RKO (cell line): ENCODE measurements at places on chromosomes 7 and 10.

GRCh38 chr10:43904301-43904700 is 255.6 kb upstream of the ZNF32 start:
- DNase-seq = no peak

DNA sequence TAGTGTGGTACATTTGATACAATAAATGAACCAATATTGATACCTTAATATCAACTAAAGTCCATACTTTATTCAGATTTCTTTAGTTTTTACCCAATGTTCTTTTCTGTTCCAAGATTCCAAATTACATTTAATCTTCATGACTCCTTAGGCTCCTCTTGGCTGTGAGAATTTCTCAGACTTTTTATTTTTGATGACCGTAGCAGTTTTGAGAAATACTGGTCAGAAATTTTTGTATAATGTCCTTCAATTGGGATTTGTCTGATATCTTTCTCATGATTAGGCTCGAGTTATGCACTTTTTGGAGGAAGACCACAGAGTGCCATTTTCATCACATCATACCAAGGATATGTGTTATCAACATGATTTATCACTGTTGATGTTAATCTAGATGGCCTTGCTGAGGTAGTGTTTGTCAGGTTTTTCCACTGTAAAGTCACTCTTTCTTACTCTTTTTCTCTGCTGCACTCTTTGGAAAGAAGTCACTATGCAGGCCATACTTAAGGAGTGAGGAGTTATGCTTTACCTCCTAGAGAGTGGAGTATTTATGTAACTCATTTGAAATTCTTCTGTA is 12.9 kb upstream of the ENTPD1 start:
- no peak for DNase-seq

DNA sequence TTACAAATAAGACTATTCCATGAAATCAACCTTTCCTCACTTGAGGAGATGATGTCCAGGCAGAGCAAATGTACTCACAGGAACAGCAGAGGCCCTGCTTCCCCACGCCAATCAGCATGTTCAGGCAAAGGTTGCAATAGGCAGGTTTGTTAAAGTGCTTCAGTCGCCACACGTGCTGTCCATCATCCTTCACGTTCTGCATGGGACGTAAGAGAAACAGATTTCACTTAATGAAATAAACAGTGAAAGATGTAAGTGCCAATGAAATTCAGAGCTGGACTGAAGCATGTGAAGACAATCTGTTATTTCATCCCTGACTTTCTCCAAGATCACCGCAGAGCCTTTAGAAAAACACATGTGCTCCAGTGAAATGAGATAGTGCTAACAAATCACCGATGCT is 217.4 kb downstream of the DGKB start:
- no peak for DNase-seq

- no peak for DNase-seq
These were observed 35.8 kb downstream of the RBM17 start for GRCh38 chr10:6124666-6125065.

GRCh38 chr7:83925860-83926259 is 268.7 kb downstream of the SEMA3A start:
- no peak for DNase-seq

- no peak for DNase-seq
These were observed 78.9 kb downstream of the SVIL start for GRCh38 chr10:29555746-29556481.

DNA sequence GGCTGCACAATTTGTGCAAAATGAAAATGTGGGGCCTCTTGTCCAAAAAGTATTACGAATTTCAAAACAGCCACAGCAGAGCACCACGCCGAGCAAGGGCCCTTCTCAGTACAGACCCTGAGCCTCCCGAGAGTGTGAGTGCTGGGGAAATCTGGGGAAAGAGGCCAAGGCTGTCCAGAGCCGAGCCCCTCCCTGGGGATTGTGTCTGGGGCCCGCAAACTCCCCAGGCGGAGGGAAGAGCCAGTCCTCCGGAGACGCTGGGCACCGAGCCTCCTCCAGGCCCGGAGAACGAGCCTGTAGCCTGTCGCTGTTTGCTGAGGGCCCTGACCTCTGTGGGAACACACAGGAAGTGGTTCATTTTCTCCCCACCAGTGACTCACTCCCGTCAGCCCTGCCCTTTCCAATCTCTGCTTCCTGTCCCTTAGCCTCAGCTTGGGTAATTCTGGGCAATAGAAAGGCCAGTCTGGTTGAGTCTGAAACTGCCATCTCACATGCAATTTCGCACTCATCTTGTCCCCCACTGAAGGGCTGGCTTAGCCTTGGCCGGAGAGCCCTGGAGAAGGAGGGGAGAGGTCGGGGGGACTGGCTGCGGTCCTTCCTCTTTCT is 19.5 kb upstream of the GNA12 start:
- DNase-seq = peak; percentile 97

DNA sequence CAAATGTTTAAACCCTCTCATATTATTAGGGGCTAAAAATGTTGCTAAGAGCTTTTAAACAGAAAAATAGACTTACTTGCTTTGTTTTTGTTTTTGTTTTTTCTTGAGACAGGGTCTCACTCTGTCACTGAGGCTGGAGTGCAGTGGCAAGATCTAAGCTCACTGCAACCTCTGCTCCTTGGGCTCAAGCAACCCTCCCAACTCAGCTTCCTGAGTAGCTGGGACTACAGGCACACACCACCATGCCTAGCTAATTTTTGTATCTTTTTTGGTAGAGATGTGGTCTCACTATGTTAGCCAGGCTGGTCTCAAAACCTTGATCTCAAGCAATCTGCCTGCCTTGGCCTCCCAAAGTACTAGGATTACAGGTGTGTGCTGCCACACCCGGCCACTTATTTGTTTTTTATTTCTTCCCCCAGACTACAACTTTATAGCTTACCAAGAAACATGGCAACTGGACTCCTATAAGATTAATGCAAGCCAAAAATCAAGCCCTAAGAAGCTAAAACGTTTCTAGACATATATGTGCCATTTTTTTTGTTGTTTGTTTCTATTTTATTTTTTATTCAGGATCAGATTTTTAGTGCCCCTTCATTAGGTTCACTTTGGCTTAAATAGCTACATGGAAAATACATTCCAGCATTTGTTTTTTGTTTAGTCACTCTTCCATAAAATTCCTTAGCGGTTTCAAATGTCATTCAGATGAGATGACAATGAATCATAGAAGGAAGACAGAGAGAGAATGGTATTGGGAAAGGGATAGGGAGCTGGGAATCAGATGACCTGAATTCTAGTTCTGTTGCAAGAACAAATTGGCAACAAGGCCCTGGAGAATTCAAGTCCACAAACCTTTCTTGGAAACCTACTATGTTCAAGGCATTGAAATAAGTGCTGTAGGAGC is 163.4 kb upstream of the MKLN1 start:
- peak; percentile 89 for DNase-seq

DNA sequence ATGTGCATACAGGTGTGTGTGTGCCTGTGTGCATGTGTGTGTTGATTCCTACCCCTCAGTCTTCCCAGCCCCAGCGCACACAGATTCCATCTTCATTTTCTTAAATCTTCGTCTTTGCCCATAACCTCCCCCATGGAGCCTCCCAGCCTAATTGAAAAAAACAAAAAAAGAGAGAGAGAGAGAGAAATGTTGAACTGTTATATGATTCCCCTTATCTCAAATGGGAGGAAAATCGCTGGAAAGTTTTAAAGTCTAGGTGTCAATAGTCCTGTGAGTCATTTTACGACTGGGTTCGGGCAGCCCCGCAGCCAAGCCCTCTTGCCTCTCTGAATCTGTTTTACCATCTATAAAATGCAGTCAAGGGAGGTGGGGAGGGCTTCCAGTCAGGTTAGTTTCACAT is 60.9 kb downstream of the SPOCK2 start:
- no peak for DNase-seq

GRCh38 chr10:71590781-71591350 is 128.7 kb downstream of the C10orf105 start:
- DNase-seq = no peak

DNA sequence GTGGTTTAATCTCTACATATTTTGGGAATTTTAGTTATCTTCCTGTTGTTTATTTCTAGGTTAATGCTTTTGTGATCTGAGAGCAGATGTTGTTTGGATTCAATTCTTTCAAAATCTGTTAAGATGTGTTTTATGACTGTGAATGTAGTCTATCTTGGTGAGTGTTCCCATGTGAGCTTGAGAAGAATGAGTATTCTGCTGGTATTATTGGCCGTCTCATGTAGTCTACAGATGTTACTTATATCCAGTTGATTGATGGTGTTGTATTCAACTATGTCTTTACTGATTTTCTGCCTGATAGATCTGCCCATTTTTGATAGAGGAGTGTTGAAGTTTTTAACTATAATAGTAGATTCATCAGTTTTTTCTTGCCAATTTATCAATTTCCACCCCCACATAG is 141.4 kb upstream of the FOXP2 start:
- DNase-seq = no peak

- DNase-seq = no peak
These were observed 495.6 kb downstream of the RPS24 start for GRCh38 chr10:78529262-78529661.

DNA sequence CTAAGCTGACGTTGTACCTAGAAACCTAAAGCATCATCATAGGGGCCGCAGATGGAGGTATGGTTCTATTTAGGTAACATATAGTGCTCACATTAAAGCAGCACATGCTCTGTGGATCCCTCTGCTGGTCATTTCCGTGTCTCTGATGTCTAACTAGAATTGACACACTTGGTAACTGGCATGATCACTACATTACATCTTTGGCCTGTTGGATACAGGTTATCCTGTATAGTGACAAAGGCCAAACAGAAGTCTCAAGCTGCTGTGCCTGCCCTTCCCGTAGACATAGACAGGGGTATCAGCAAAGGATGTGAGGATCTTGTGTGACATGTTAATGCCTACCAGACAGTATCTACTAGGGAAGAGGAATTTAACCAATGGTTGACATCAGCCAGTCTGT is 51.2 kb downstream of the KIF5B start:
- DNase-seq = peak; percentile 78

GRCh38 chr10:128712661-128713400 is 586.6 kb upstream of the MKI67 start:
- DNase-seq = no peak

GRCh38 chr7:67313213-67313612 is 316.6 kb downstream of the TYW1 start:
- no peak for DNase-seq

DNA sequence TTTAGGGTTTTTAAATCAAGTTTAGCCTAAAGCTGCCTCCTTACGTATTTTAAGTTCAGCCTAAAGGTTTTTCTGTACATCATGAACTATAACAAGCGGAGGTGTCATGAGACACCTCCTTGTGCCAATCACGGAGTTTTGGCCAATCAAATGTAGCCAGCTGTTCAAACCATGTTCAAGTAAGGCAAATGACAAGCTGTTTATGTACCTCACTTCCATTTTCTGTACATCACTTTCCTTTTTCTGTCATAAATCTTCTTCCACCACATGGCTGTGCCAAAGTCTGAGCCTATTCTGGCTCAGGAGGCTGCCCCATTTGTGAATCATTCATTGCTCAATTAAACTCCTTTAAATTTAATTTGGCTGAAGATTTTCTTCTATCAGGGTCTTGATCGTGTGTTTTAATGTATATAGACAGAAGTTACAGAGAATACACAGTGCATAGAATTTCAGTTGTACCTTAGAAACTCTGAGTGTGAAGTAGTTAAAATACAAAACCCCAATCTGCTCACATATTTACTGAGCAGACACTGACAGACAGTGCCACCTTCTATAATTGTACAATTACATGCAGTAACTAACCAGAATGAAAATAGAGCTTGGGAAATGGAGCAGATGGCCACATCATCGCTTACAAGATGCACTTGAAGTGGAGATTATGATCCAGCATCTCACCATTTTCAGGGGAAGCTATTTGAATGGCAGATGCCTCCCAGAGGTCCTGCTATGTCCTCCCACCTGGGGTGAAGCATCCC is 76.9 kb upstream of the LANCL2 start:
- no peak for DNase-seq

DNA sequence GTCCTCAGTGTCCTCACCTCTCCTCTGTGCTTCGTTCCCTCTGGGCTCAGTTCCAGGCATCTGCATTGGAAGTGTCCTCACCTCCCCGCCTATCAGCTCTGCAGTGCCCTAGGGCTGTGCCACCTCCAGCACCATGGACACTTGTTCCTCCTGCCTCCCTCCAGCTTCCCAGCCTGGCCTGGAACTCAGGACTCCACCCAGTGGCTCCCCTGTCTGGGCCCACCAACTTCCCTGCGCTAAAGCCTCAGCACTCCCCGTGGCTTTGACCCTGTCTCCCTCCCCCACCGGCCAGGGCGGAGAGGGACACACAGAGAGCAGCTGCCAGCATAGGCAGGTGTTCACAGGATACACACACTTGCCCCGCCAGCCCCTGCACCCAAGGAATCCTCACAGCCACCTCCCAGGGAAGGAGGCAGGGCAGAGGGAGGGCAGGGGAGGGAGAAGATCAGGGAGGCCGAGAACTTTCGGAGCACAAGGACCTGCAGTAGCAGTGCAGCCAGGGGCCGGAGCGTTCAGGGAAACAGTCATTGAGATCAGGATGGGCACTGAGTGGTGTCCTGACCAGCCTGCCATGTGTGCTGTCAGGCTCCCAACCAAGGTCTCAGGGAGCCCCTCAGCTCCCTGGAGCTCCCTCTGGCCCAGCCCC is 31.3 kb downstream of the ANXA8 start:
- no peak for DNase-seq

- DNase-seq = peak; percentile 19
These were observed 161.2 kb upstream of the FAM3C start for GRCh38 chr7:121557034-121557892.

GRCh38 chr7:50281680-50282445 is 22.7 kb upstream of the IKZF1 start:
- DNase-seq = no peak

DNA sequence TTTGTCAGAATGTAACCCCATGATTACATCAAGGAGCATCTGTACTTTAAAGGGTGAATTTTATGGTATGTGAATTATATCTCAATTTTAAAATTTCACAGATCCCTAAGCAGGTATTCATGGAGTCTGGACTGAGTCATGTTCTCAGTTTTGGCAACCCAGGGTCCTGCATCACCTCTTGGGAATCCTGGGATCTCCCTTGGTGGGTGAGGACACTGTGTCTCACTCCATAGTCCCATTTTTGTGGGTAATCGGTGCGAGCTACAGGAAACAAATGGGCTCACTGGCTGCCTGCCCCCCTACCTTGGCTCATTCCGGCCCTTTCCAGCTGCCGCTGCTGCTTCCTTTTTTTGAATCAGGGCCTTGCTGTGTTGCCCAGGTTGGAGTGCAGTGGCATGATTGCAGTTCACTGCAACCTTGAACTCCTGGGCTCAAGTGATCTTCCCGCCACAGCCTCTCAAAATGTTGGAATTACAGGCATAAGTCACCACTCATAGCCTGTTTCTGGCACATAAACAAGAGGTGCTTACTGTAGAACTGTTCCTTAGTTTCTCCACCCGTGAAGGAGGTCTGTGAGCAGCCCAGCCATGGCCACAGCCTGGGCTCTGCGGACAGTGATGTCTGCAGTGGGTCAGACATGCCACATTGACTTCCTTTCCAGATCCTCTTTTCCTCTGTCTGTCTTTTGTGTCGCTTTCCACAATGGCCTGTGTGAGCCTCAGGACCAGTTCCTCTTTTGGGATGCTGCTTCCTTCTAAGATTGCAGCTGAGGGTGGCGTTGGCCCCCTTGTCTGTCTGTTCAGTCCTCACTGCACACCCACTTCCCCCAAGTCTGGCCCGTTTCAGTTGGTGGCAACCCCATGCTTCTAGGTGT is 14.5 kb downstream of the PALD1 start:
- DNase-seq = no peak

- DNase-seq = peak; percentile 68
These were observed at the start of gene SRRM3 for GRCh38 chr7:76201732-76202665. Gene SRRM3, plus strand, starts transcription at chr7:76201896. Its CDS starts 33,171 bp downstream, at chr7:76235067.
